HS-27A (cell line): ENCODE measurements at places on chromosomes 6 and 20.

GRCh38 chr6:52994031-52994838 is 849 bp downstream of the GSTA4 start:
- DNase-seq = no peak

DNA sequence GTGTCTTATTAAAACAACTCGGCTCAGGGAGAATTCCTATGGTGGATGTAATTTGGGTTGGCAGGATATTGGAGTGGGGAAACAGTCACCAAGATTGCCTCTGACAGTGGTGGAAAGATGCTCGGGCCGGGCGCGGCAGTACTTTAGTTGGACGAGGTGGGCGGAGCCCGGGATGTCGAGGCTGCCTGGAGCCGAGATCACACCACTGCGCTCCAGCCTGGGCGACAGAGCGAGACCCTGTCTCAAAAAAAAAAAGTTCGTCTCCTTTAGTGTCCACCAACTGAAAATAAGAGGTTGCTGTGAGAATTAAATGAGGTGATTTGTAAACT is 621 bp downstream of the NOL7 start:
- peak; percentile 31 for DNase-seq

DNA sequence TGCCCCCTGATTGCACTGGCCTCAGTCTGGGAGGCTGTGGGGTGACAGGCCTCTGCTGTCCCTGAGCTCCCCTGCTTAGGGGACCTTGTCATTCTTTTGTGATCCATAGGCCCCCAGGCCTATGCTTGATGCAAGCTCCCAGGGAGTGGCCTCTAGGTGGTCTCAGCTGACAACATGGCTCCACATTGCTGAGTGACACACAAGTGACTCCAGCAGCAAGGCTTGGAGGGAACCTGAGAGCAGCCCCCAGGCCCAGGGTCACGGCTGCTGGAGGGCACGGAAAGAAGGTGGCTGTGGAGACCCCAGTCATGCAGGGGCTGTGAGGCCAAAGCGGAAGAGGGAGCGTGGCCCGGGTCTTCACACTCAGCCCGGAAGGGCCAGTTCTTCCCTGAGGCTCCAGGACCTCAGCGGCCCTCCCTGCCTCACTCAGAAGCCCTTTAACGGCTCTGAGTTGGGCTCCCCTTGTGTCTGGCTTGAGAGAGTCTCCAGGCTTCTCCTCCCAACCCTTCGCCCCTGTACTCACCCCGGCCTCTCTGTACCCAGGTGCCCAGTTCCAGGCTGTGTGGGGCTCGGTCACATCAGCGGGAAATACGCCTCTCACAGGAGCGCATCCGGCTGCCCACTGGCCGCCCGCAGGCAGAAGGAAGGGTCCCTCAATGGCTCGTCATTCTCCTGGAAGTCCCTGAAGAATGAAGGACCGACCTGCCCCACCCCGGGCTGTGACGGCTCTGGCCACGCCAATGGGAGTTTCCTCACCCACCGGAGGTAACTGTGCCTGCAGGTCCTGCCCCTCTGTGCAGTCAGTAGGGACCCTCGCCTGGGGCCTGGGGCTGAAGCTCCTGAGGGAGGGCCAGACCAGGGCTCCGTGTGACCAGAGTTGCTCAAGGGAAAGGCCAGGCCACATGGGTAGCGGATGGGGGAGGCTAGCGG is 23.7 kb upstream of the PCMTD2 start:
- DNase-seq = no peak

GRCh38 chr20:34916774-34917354 is 38.7 kb downstream of the GSS start:
- no peak for DNase-seq

DNA sequence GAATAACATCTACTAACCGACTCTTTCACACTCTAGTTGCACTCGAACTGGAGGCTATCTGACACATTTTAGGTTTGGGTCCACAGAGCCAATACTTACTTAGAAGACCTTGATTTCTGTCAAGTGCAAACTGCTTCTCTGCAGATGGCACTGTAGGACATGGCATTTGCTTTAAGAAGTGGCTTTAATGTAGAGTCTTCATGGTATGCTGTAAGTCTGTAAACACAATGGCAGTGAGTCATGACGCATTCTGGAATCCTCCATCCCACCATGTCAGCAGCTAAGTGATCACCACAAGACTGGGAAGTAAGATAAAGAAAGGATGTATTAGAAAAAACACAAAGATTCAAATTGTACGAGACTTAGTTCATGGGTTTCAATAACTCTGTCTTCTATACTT is 377.0 kb upstream of the NOX3 start:
- DNase-seq = peak; percentile 43

- DNase-seq = no peak
These were observed 74.7 kb downstream of the MRPL14 start for GRCh38 chr6:44052419-44053023.

DNA sequence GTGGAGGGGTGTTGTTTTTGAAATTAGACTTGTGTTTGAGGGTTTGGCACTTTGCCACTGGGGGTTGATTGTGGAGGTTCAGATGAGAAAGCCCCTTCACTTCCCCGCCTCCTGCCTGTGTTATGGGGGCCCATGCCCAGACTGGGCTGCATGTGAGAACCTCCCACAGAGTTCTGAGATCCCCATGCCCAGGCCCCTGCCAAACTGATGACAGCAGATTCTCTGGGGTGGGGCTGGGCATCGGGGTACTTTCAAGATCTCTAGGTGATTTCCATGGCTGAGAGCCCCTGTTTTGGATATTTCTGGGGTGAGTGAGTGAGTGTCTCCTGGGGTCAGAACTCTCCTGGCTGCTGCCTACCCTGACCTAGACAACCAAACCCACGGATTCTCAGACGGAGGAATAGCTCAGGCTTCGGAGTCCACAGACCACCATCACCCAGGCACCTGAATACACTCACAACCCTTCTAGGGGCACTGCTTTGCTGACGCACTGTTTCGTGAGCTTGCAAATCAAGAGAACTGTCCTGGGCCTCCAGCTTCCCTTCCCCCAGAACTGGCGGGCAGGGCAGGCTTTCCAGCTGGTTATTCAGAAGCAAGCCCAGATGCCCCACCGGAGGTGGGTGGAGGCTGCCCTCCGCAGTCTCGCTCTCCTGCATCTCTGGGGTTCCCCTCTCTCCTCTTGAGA is 6.3 kb downstream of the BCAS1 start:
- DNase-seq = no peak

DNA sequence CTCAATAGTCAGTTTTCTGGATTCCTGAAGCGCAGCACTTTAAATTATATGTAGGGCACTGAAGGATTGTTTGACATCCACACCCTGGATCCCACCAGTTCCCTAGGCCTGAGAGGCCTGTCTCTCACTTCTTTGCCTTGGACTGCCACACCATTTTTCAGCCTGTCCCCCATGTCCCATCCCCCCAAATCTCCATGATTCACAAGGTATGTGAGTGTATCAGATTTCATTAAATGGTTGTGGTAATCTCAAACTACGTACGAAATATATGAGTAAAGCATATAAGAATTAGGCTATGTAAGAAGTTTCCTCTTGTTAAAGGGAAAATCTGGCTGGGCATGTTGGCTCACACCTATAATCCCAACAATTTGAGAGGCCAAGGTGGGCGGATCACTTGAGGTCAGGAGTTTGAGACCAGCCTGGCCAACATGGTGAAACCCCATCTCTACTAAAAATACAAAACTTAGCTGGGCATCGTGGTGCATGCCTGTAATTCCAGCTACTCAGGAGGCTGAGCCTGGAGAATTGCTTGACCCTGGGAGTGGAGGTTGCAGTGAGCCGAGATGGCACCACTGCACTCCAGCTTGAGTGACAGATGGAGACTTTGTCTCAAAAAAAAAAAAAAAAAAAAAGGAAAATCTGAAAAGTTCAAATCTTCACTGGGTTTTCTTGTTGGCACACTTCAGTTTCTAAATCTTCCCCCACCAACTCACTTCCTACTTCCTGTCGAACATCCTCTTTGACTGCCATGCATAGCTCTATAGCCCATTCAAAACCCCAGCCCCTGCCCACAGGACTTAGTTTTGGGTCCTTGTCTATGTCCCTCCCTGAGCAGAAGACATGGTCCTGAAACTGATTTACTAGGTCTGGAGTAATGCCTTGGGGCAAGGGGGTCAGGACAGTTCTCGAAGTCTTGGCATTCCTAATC is 97.3 kb upstream of the SHLD1 start:
- peak; percentile 71 for DNase-seq

- DNase-seq = no peak
These were observed 61.9 kb downstream of the CNKSR3 start for GRCh38 chr6:154448448-154449096.

DNA sequence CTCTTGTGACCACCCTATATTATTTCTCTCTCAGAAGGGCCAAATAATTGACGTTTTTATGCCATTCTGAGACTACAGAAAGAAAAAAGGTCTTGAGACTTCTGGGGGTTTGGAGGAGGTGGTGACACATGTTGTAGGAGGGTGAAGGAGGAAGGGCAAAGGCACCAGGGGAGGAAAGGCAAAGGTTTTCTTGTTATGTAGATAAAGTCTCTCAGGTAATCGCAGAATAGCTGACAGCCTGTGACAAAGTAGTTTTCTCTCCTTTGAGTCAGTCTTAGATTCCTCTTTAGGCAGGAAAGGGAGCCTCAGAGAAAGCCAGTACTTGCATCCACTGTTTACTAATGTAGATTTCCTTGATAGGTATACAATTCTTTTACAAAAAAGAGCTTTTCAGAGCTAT is 23.6 kb downstream of the OR2B2 start:
- no peak for DNase-seq

GRCh38 chr20:46190478-46191167 is 72.5 kb downstream of the CD40 start:
- no peak for DNase-seq

GRCh38 chr6:155310596-155310995 is 3.7 kb downstream of the TFB1M start:
- no peak for DNase-seq

DNA sequence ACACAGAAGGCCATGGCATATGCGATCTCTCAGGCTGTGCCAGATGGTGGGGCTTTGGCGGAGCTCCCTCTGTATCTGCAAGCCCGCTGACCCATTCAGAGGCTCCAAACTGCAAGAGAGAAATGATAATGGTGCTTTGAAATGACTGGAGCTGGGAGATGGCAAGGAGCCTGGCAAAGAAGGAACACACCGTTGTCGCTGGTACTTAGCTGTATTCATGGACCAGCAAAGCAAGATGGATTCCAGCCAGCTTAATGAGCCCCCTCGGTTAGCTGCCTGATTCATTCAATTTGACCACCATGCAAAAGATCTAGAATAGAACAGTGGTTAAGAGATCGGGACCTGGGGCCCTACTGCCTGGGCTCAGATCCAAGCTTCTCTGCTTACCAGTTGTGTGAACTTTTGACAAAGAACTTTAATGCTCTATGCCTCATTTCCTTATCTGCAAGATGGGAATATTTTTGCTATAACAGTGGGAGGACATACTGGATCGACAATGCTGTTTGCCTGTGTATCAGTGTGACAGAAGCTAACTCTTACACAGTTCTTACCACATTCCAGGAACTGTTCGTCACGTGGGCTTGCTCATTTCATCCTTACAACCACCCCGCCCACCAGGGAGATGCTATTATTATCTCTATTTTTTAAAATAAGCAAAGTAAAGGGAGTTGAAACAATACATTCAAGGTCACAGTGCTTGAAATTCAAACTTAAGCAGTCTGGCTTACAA is 317.8 kb upstream of the SULF2 start:
- DNase-seq = no peak

GRCh38 chr6:109612268-109612667 is 78.7 kb downstream of the AK9 start:
- no peak for DNase-seq

DNA sequence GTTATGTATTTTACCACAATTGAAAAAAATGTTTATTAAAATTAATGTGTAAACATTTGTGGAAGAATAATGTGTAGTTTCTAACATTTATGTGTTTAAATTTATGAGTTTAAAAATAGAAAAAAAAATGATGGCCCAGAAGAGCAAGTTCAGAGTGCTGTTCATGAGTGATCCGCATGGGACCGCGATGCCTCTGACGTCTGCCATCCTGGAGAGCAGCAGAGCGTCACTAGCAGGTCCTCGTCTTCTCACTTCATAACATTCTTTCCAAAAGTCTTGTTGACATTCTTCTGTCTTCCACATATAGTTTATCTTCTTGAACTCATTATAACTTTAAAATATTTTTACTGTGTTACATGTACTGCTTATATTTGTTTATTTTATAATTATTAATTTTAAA is 15.5 kb downstream of the BTNL2 start:
- no peak for DNase-seq
